ENCODE measurements at places on chromosomes 5 and 9. TPM values are rescaled to one million over a fixed set of nuclear protein-coding genes. Genes with fewer than 3 reads are reported as not detected.

The FGF18 gene
- total RNA-seq = not detected

The ZCCHC10 gene
- total RNA-seq = 18.4 TPM

The NUP214 gene
- total RNA-seq = 26.9 TPM

The CYLC2 gene
- not detected for total RNA-seq

The GPX8 gene
- 40.4 TPM for total RNA-seq

The ADAMTS12 gene
- 0.16 TPM for total RNA-seq

The PCDHB14 gene
- total RNA-seq = 0.04 TPM

The CARD9 gene
- total RNA-seq = 0.19 TPM

The OR1L4 gene
- total RNA-seq = not detected

The SCGB3A2 gene
- total RNA-seq = not detected

The GHR gene
- total RNA-seq = 2.0 TPM

The AGXT2 gene
- not detected for total RNA-seq

The C1QTNF3 gene
- total RNA-seq = 0.16 TPM

The ARRDC3 gene
- total RNA-seq = 36.2 TPM

The SLC36A3 gene
- total RNA-seq = not detected

The SPINK13 gene
- total RNA-seq = not detected

The NOXA1 gene
- total RNA-seq = not detected

The ABCA2 gene
- total RNA-seq = 0.95 TPM

The WNT8A gene
- total RNA-seq = not detected

The IFNB1 gene
- not detected for total RNA-seq

The CTXN3 gene
- not detected for total RNA-seq

The PAPPA gene
- total RNA-seq = 0.78 TPM

The C9orf78 gene
- 48.2 TPM for total RNA-seq

The SPAAR gene
- total RNA-seq = not detected

The GRXCR2 gene
- not detected for total RNA-seq

The CAMLG gene
- 31.6 TPM for total RNA-seq

The IFNK gene
- total RNA-seq = 4.3 TPM

The SPACA9 gene
- 5.6 TPM for total RNA-seq

The PTGDS gene
- not detected for total RNA-seq

The ZDHHC11 gene
- 0.42 TPM for total RNA-seq

The FOXD4L3 gene
- not detected for total RNA-seq

The ARID3C gene
- 0.31 TPM for total RNA-seq

The ELOVL7 gene
- 8.1 TPM for total RNA-seq

The NRG2 gene
- 0.08 TPM for total RNA-seq

The AQP7 gene
- total RNA-seq = not detected

The MLANA gene
- not detected for total RNA-seq

The LCN9 gene
- not detected for total RNA-seq

The GRM6 gene
- not detected for total RNA-seq

The SPATA31C1 gene
- total RNA-seq = not detected

The PCDHA13 gene
- total RNA-seq = not detected

The CCL28 gene
- total RNA-seq = 1.7 TPM

All from hair follicular keratinocyte (primary cell).